ENCODE measurements at places on chromosomes 12 and 14.

- no peak for DNase-seq
Observed at GRCh38 chr12:66051361-66051760, 79.2 kb downstream of the LLPH start.

- DNase-seq, result no peak
Observed at GRCh38 chr12:96902076-96902475, 5.0 kb upstream of the NEDD1 start.

DNA sequence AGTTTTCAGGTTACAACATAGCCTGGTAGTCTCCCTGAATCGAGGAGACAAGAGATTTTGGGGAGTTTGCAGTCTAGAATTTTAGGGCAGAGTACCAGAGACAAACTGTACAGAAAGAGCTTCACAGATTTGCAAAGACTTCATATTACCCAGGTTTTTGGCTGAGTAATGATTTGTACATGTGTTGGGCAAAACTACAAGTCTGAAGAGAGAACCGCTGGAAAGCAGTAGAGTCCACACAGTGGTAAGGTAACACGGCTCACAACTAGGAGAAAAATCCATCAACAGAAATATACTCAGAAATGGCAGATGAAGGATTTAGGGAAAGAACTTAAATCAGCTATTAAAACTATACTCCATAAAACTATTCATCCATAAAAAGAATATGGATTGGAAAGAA lies 25.7 kb downstream of the FBXO33 start:
- no peak for DNase-seq

- DNase-seq, result no peak
Observed at GRCh38 chr12:129520739-129521138, 383.1 kb downstream of the TMEM132D start.

- DNase-seq, result no peak
Observed at GRCh38 chr12:1810201-1810930, 10.0 kb upstream of the LRTM2 start.

DNA sequence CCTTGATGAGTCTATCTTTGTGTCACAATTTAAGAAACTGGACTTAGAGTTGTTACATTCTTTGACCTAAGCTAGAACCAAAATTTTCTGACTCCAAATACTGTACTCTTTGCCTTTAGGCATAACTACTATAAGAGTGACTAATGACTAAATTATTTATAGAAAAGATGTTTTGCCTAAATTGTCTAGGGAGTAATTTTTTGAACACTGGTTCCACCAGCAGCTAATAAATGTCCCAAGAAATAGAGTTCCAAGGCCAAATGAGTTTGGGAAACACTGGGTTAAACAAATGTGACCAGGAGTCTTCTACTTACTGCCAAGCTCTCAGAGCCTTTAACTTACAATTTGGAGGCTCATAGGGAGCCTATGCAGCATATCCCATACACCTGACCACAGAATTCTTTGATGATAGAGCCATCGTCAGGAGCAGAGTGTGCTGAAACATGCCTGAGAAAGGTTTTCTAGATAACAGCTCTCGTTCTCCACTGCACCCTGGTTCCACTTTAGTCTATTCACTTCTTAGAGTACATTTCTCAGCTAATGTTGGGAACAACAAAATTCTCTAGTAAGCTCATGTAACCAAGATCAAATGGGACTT lies 215.9 kb upstream of the HMGA2 start:
- no peak for DNase-seq

GRCh38 chr14:53570411-53571387 lies 385.9 kb downstream of the BMP4 start:
- DNase-seq, result no peak

DNA sequence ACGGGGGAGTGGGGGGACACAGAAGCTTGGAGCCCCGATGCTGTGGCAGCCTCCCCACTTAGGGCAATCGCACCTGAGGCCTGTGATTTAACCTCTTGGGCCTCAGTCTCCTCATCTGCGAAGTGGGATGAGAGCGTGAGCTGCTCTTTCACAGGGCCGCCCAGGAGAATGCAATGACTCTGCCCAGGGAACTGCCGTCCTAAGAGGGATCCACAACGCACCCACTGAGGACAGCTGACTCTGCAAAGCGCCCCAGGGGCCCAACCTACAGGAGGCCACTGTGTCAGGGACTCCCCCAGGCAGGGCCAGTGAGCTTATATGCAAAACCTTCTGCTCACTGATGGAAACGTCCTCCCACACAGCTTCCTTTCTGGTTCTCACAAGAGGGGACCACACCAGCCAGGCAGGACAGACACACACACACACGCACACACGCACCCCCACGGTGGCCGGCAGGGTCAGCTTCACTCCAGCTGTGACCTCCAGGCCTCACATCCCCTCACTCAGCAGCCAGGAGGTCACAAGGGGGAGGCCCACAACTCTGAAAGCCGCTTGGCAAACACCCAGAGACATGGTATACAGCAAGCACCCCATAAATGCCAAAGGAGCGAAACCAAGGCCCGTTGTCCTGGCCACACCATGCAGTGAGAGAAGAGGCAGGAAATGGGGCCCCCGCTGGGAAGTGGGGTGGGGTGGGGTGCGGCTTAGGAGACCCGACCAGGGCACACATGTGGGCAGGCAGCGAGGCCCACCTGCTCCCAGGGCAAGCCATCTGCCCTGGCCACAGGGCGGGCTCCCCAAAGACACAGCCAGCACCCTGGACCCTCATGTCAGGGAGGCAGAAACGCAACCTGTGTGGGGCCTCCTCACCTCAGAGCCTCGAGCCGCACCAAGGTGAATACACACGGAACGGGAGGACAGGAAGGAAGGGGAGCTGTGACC lies 73.3 kb downstream of the NCOR2 start:
- peak; percentile 13 for DNase-seq

DNA sequence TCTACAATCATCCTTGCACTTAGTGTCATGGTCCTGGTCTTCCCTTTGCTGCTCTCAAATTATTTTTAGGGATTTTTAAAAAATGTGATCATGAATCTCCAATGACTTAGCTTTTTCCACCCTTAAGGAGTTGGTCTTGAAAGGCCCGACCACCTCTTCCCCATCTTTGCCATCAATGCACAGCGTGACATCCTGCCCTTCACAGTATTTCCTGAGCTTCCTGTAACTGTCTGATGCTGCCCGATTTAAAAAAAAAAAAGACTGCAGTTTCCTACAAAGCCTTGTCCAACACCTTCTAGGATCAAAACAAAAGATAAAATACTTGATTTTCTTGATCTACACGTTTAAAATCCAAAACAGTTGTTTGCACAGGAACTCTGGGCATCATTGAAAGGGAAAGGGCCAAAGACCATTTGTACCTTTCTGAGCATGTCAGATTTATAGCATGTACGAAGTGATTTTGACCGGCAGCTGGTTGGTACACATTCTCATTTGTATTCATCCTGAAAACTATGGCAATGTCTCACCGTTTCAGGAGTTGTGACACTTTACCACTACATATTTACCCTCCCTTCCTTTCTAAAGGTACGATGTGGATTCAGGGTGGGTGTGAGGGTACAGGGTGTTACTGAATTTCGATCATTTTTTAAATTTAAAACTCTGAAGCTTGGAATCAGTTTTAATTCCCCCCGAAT lies 7.4 kb upstream of the ELK3 start:
- no peak for DNase-seq

GRCh38 chr14:103030741-103031565 lies 26.4 kb downstream of the CDC42BPB start:
- no peak for DNase-seq

- DNase-seq, result no peak
Observed at GRCh38 chr12:6724409-6724797, 557 bp downstream of the COPS7A start.

GRCh38 chr14:103871596-103872480 lies 24.5 kb upstream of the PPP1R13B start:
- DNase-seq, result peak; percentile 39

- no peak for DNase-seq
Observed at GRCh38 chr12:46360908-46361666, 11.5 kb downstream of the SLC38A2 start.

DNA sequence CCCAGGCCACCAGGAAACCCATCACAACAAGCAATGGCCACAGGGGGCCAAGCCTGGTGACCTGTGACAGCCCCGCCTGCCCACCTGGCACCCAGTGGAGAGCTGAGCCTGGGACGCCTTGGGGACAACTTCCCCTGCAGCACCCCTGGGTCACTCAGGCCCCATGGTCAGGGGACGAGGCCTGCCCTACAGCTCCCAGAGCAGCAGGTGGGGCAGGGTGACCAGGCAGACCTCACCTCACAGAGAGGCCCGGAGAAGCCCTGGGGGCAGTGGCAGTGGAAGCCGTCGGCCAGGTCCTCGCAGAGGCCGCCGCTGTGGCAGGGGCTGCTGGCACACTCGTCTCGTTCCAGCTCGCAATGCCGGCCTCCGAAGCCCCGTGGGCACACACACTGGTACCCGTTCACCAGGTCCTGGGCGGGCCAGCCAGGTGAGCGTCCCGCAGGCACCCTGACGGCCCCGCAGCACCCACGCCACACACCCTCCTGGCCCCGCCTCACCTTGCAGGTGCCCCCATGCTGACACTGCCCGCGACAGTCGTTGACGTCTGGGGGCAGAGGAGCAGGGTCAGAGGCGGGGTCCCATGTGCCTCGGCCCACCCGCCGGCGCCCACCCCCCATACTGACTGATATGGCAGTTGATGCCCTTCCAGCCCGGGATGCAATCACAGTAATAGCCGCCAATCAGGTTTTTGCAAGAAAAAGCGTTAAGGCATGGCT lies 18.1 kb downstream of the JAG2 start:
- DNase-seq, result no peak

- DNase-seq, result no peak
Observed at GRCh38 chr14:74568911-74569310, 43.1 kb downstream of the LTBP2 start.

DNA sequence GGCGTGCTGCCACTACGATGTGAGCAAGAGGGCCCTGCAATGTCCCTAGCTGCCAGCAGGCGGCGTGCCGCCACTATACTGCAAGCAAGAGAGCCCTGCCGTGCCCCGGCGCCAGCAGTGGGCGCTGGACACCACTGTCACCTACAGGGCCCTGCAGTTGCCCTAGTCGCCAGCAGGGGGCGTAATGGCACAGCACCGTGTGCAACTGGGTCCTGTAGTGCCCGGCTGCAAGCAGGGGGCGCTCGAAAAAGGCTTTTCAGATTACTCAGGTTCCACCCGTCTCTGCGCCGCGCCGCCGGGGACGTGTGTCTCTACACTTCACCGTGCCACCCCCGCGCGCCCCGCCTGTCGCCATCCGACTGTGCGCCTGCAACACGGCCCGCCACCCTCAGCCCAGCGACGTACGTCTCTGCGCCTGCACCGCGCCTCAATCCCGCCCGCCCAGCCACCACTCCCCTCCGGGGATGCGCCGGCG lies 1356.9 kb downstream of the TMEM121 start:
- DNase-seq, result no peak

- no peak for DNase-seq
Observed at GRCh38 chr12:48388938-48389337, 38.2 kb upstream of the ZNF641 start.

DNA sequence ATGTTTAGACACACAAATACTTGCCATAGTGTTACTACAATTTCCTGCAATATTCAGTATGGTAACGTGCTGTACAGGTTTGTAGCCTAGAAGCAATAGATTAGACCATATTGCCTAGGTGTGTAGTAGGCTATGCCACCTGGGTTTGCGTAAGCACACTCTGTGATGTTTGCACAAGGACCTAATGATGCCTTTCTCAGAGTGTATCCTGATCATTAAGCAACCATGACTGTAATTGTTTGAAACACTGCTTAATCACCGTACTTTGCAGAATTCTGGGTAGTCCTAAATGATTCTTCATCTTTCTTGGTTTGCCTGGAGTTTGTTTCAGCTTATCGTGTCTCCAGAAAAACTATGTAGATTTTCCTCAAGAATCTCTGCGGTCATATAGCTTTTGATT lies 11.2 kb upstream of the TCP11L2 start:
- no peak for DNase-seq

- DNase-seq, result no peak
Observed at GRCh38 chr14:63200767-63201166, 3.5 kb upstream of the RHOJ start.
